NCI-H2171 treated with DMSO at 0.1 percent for 48 hours (cell line): ENCODE measurements at places on chromosomes 3 and 15.

DNA sequence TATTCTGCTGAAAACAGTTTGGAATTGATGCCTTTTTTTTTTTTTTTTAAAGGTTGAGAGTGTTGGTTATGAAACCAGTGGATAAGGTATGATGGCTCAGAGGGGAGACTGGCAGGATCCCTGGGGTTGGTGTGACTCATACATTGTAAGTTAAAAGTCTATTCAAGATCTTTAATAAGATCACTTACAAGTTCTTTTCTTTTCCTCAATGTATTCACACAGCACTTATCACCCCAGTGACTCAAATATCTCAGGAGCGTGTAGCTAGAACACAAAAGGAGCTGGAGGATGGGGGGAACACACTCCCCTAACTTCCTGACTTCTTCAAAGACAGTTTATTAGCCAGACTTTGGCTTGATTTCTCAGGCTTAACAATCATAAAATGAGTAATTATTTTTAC is 285.3 kb downstream of the SV2B start:
- no peak for DNase-seq

- no peak for DNase-seq
These were observed 12.3 kb upstream of the DENND4A start for GRCh38 chr15:65804252-65804931.

- DNase-seq = no peak
These were observed 58.5 kb upstream of the KLF13 start for GRCh38 chr15:31268108-31268501.

- DNase-seq = no peak
These were observed 319.6 kb upstream of the TGFBR2 start for GRCh38 chr3:30286811-30287210.

- DNase-seq = no peak
These were observed 4.4 kb downstream of the ADAMTS17 start for GRCh38 chr15:100337096-100338044.
